ENCODE measurements at places on chromosomes 1 and 21.
A peak's percentile ranks its signal among the peaks of the same experiment; 100 is the strongest.

DNA sequence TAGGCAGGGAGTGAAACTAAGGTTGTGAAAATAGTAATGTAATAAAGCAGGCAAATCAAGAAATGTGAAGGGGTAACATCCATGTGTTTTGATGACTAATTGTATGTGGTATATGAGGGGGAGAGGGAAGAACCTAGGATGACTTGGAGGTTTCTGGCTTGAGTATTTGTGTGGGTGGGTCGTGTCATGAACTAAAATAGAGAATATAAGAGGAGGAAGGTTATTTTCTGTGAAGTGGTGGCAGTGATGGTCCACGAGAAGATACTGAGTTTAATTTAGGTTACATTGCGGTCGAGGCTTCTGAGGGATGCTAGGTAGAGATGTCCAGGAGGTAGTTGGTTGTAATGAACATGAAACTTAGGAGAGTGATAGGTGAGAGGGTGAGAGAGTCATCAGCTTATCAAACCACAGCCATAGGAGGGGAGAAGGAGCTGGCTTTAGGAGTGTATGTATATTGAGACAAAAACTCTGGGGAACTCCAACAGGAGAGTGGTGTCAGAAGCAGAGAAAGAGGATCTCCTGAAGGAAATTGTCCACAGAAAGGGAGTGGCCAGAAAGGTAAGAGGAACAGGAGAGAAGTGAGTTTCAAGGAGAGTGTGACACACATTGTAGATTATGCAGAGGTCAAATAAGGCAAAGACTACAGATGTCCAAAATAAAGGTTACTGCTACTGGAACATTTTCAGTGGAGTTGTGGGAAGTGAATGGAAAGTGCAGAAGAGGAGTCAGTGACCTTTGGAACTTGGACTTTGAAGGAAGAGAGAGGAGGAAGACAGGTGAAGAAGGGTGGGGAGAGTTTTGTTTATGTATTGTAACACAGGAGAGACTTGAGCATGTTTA is 89.0 kb upstream of the MACF1 start:
- no peak for DNase-seq

DNA sequence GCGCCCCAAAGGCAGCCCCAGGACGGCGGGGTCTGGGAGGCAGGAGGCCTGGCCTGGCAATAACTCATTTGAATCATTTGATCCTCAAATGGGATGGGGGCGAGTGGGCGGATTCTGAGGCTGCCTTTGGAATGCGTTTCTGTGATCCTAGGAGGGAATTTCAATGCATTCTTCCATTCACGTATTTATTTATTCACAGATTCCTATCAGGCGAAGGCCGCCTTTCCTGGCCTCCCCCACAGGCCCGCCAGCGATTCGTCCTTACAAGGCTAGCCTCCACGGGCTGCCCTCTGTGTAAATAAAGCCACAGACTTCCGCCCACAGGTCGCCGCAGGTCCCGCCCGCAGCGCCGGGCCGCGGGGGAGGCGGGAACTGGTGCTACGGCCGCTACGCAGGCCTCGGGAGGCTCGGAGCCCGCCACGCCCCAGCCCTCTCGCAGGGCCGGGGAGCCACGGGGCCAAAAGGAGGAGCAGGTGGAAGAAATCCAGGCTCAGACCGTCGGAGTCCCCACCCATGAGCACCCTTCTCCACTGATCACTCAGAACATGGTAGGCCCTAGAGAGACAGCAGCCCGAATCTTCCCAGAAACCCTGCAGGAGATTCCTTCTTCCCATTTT is 31.3 kb upstream of the JUN start:
- DNase-seq: peak; percentile 45

DNA sequence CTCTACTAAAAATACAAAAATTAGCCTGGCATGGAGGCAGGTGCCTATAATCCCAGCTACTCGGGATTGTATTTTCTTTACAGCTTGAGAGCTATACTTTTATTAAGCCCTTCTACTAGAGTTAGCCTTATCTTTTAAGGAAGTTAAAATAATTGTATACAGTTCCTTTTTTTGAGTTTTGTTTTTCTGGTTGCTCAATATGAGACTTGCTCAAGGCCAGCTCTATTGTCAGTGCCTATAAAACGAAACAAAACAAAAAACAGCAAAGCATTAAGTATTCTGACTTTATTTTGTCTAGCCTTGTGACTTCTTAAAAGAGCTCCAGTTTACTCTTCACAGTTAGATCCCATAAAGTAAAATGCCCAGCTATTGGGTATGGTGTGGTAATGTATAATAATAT is 17.2 kb downstream of the PKN2 start:
- no peak for DNase-seq

GRCh38 chr1:25620211-25620610 is 3.6 kb downstream of the MAN1C1 start:
- no peak for DNase-seq

DNA sequence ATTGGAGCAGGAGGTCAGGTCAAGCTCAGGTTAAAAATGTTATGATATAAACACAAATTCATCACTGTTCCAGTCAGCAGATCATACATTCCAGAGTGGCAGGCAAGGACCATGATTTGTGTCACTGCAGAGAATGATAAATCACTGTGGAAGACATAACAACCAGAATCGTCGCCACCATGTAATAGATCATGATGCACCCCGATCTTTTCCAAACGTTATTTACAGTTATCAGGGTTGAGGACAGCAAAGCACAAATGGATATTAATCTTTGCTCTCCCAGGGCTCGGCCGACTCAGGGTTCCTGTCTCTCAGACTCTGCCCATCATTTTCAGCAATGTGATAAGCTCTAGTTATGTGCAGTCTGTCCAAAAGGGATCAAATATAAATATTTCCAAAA is 122.7 kb downstream of the ZBTB18 start:
- no peak for DNase-seq

DNA sequence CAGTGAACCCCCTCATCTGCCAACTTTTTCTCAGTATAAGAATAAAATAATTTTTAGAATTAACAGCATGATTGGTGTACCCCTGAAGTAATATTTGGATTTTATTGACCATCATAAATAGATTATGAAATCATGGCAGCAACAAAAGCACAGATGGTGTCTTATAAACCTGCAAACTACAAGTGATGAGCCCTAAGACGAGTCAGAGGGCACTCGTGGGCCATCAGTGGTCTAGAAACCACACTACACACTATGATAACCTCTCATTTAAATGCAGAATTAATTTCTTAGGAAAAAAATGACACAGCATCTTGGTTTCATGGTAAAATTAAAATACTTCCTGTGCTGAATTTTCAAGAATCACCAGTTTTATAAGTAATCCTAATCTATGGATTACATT is 312.4 kb downstream of the PTBP2 start:
- no peak for DNase-seq

GRCh38 chr1:201737352-201738060 is 91.5 kb upstream of the IPO9 start:
- no peak for DNase-seq

GRCh38 chr1:53139951-53140361 is 2.5 kb downstream of the SLC1A7 start:
- peak; percentile 15 for DNase-seq

- DNase-seq: no peak
Measured at GRCh38 chr1:114512595-114513280, 1.7 kb upstream of the TRIM33 start.

GRCh38 chr1:36783475-36783874 is 250.8 kb downstream of the GRIK3 start:
- no peak for DNase-seq

DNA sequence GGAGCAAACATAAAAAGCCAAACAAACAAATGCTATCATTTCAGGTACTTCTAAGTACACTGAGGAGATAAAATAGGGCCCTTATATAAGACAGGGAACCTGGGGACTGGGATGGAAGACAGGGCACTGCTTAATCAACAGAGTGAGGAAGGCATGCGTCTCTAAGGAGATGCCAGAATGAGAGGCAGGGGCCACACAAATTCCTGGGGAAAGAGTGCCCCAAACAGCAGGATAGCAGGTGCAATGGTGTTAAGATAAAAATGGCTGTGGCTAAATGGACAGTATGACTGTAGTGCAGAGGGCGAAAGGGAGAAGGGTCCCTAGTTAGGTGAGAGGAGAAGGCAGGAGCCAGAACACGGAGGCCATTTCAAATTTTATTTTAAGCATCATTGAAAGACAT is 113.9 kb downstream of the ZBTB18 start:
- DNase-seq: no peak

DNA sequence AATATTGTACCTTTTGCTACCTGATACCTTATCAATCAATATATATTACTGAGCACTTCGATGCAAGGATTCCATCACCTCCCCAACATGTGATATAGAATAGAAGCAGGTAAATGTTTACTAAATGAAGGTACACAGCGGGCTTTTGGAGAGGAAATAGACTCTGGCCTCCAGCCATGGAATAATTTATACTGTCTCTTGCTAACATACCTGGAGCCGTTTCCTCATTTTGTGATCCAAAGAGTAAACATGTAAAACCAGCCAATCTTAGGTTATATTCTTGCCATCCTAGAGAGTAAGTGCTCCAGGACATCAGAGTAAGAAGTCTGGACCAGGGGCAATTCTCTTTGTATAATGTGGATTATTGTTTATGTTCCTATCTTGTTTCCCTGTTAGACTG is 39.4 kb downstream of the NDUFS5 start:
- DNase-seq: no peak

DNA sequence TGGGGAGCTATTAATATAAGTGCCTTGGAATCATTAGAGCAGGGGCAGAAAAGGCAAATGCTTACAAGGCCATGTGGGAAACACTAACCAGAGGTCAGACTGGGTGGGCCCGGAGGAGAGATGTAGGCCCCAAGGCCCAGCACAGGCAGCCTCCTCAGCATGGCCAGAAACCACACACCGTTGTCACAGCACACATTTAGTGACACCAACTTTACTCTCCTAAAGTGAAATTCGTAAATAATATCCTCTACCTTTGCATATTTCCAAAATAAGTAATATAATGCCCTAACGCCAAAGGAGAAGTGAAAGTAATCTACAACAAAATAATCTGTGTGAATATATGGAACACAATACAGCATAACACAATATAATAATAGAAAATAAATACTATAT is 62.6 kb downstream of the KIF21B start:
- DNase-seq: no peak

DNA sequence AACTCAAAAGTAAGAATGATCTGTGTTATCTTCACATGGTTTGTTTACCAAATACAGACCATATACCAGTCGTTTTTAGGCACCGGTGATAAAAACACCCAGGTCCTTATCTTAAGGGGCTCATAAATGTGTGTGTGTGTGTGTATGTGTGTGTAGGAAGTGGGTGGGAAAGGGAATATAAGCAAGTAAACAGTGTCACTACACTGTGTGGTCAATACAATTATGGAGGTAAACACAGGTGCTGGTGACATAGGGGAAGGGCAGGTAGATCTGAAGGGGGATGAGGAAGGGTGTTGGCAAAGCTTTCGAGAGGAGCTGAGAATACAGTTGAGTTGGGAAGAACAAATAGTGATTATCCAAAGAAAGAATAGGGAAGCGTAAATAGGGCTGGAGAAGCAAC is 19.1 kb upstream of the MRPS6 start:
- DNase-seq: no peak
